RPMI7951 (cell line): ENCODE measurements at places on chromosomes 1 and 21. TPM values are rescaled to one million over a fixed set of nuclear protein-coding genes. Genes with fewer than 3 reads are reported as not detected.

The GUCA2B gene
- total RNA-seq: not detected in 2 replicates

- DNase-seq: no peak
These were observed 38.5 kb upstream of the EYA3 start for GRCh38 chr1:28126783-28127490.

DNA sequence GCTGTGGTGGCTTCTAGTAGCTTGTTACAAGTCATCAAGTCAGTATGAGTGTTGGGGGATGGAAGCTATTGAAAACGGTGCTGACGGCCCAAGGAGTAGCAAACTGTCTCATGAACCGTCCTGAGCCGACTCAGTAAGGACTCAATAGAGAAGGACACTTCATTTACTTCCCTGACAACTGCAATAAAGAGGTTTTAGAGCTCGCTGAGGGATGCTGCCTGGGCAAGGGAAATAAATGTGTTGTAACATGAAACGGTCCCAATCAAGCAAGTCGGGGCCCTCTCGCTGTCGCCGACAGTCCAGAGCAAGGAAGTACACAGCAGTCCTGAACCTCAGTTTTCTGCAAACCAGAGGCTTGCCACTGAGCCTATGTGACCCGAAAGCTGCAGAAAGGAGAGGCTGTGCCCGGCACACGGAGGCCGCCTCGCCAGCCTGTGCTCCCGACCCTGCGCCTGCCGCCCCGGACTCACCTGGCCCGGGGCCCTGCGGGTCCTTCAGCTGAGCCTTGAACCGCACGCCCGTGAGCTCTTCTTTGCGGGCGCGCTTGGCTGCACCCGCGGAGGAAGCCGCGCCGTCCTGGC lies 423 bp downstream of the URB1 start:
- DNase-seq: no peak

DNA sequence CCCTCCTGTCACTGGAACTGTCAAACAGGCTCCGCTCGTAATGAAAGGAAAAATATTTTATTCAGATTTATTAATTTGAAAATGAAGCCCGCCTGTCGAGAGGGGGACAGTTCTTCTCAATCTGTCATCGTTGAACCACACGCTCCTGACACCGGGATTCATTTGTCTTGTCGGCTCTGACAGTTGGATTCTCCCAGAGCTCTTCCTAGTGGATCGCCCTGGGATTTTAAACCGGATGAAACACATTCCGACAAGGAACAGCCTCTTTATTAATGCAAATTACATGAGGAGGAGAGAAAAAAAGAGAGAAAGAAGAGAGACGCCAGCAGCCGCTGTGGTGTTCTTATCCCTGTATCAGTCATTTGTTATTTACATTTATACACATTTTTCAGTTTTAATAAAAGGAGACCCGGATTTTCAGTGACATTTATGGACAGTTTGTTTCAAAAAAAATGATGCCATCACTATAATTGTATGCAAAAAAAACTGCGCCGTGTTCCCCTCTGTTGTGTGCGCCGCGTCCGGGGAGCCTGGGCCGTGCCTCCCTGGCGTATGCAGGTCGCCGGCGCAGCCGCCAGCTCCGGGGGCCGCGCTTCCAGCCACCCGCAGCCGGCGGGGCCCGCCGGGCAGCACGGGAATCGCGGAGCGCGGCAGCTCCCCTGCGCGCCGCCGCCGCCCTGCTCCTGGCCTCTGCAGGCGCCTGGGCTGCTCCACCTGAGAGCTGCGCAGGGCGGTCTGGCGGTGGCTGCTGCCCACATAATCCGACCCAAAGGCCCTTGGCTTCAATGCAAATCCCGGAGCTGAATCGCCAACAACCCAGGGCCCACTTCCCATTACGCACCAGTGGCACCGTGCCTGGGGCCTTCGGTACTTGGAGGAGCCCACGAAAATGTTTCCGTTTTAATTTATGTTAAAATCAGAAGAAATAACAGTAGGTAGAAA lies 237.9 kb upstream of the PBX1 start:
- DNase-seq: no peak

The NEGR1 gene
- total RNA-seq: 5.3 and 8.2 TPM in 2 replicates

GRCh38 chr21:26914557-26914956 lies 52.3 kb downstream of the ADAMTS5 start:
- no peak for DNase-seq

DNA sequence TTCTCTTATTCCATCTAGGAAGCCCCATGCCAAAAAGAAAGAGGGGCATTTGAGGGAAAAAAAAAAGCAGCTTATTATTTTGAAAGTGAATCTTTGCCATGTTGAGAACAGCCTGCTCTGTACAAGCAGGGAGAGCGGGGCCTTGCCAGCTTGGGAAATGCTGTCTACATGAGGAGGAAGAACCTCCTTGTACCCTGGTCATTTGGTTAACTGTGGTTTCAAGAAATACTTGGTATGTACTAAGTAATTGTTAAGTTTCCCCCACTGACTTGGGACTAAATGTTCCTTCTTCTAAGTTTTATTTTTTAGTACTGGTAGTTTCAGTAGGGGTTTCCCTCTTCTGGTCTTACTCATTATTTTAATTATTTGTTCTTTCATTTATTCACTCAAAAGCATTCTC lies 144.1 kb upstream of the HOOK1 start:
- no peak for DNase-seq

GRCh38 chr1:205579711-205580110 lies 52.1 kb downstream of the ELK4 start:
- no peak for DNase-seq

The TRIM33 gene
- total RNA-seq: 16.1 and 22.3 TPM in 2 replicates

GRCh38 chr1:191498318-191498717 lies 659.9 kb upstream of the RGS18 start:
- no peak for DNase-seq

GRCh38 chr1:197024460-197024859 lies 42.6 kb downstream of the F13B start:
- DNase-seq: no peak

DNA sequence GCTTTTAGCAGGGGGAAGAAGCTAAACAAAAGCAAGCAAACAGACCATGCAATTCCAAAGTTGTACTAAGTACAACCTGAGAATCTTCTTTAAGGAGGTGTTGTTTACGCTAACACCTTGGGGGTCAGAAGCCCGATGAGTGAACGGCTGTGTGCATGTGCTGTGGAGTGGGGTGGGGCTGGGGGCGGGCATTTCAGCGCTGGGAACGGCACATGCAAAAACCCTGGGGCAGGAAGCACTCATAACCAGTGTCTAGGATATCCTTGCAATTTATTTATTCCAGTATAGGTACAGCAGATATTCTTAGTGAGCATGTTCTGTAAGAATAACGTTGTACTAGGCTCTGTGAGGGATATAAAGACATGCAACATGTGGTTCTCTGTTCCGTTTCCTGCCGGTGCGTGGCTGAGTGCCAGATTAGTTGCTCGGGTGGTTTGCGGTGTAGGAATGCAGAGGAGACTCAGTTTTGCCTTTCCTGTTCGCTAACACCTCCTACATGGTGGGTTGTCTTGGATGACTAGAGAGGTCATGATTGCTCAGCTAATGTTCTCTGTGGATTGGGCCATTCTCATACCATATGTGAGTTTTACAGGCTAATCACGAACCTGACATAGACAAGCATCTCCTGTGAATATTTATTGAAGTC lies 3.7 kb downstream of the FASLG start:
- peak; percentile 95 for DNase-seq

DNA sequence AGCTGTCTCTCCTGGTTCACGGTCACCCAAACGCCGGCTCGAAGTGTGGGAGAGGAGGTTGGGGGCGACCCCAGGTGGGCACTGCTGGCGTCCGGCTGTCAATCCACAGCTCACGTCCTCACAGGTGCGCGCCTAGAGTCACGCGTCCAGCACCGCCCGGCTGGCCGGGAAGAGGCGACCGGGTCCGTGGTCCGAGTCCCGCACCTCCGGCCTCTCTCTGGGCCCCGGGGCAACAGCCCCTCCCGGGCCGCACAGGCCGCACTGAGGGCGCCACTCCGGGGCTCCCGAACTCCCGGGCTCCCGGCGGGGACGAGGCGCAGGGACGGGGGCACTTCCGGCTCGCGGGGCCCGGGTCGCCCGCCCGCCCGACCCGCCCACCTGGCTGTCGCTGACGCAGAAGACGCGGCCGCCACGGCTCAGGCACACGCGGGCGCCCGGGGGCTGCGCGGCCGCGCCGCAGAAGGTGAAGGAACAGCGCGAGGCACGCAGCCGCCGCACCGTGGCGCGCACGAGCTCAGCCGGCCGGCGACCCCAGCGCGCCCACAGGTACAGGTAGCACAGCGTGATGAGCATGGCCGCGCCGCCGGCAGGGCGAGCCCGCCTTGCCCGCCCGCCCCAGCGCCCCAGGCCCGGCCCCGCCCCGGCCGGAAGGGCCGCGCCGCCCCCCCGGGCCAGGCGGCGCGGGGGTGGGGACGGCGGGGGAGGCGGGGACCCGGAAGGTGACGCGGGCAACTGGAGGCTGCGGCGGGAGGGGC lies at the start of gene HLCS:
TSS of gene HLCS (minus strand) at position 604 of the 755 bp plus-strand sequence. CDS start at position 573, 31 bp downstream.
- DNase-seq: peak; percentile 70

The SIM2 gene
- 1.2 and 1.5 TPM in 2 replicates for total RNA-seq

DNA sequence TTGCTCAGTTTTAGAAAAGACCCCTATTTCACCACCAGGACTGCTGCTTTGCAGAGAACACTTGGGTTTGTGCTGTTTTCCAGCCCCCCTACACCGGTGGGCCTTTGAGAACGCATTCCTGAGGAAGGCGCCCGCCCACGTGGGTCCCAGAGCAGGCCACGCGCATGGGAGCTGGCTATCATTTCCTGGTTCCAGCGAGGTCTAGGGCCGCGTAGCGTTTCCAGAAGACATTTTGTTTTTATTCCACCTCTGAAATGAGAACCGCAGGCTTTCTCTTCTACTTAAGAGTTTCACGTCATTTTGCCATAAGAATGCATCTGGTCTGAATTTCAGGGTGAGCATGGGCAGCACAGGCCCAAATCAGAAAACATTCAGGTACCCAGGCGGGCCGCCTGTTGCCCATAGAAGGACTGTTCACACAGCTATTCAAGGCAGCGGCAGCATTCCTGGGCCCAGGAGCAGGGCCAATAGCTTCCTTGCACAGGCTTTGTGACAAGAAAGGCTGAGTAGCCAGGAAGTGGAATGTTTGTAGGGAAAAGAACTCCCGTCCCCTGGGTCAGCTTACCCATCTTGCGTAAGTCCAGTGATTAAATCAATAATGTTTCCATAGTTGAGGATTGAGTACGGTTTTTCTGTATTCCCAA lies 1.4 kb upstream of the KLHL21 start:
- DNase-seq: peak; percentile 80

- no peak for DNase-seq
These were observed 37.2 kb downstream of the EVI5 start for GRCh38 chr1:92747735-92748134.

DNA sequence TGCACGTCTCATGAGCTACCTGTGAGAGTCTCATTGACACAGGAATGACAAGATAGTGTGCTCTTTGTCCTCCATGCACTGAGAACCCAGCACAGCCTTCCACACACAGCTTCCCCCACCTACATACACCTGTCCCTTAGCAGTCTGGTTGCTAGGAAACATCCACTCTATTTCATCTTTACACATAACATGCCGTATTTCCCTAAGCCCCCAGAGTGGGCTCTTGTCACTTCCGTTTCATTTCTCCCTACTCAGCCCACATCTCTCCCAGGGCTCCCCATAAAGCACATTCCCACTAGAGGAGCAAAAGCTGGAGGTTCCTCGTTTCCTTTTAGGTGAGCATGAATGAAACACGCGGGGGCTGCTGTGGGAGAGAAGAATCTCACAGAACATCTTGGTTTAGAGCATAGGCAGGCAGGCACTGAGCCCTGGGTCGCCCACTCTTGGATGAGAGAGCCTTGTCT lies 137.1 kb downstream of the ETS2 start:
- DNase-seq: no peak
